Stimulated activated CD4-positive, alpha-beta T cell treated with anti-CD3 and anti-CD28 coated beads, Interleukin-15, amount 100 ng/mL, for 1 hour (primary cell): ENCODE measurements at places on chromosomes 6 and 20.

- no peak for DNase-seq
Measured at GRCh38 chr6:138576313-138576712, 77.0 kb upstream of the NHSL1 start.

GRCh38 chr6:133085896-133086295 lies 155.3 kb upstream of the EYA4 start:
- no peak for DNase-seq

DNA sequence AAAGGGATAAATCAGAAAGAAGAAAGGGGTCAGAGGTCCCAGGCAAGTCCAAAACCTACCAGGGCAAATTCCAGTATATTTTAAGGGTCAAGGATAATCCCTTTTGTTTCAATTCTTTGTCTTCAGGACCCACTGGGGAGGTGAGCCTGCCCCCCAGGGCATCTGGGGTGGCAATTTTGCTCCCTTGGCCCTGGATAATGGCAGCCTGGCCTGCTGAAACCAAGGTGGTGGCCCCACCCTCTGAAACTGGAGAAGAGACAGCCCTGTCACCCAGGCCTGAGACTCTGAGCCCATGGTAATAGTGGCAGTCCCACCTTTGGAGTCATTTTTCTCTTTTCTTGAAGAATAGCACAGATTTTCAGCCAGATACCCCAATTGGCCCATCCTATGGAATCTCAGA lies 118.1 kb downstream of the C6orf58 start:
- no peak for DNase-seq

- DNase-seq, result no peak
Measured at GRCh38 chr6:43708860-43709653, 21.5 kb upstream of the MRPS18A start.

DNA sequence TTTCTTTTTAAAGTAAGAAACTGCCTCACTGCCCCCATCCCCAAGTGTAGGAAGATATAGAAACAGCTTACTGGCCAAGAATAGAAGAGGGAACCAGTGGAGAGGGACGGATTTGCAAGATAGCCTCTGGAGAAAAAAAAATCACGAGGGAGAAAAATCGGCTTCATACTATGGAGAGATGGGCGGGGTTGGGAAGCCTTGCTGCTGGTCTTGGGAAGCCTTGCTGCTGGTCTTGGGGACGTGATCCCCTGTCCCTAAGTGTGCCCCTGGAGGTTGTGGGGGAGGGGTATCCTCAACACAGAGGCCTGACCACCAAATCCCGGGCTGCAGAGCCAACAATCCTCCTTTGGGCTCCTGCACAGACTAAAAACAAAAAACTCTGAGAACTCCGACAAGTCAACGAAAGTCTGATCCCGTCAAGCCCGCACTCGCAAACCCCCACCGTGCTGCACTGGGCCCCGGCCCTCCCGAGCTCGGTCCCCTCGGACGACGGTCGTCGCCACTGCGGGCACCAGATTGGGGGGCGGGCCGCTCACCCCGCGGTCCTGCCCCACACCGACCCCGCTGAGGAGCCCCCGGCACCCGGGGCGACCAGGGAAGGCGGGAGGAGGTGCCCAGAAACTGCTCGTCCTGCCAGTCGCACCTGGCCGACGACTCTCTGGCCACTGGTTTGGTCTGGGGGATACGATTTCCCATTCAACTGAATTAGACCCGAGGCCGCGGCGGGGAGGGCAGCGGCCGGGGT lies 750 bp downstream of the MAP7 start:
- DNase-seq, result no peak

GRCh38 chr6:89311853-89312531 lies 3.1 kb downstream of the GABRR2 start:
- DNase-seq, result no peak

DNA sequence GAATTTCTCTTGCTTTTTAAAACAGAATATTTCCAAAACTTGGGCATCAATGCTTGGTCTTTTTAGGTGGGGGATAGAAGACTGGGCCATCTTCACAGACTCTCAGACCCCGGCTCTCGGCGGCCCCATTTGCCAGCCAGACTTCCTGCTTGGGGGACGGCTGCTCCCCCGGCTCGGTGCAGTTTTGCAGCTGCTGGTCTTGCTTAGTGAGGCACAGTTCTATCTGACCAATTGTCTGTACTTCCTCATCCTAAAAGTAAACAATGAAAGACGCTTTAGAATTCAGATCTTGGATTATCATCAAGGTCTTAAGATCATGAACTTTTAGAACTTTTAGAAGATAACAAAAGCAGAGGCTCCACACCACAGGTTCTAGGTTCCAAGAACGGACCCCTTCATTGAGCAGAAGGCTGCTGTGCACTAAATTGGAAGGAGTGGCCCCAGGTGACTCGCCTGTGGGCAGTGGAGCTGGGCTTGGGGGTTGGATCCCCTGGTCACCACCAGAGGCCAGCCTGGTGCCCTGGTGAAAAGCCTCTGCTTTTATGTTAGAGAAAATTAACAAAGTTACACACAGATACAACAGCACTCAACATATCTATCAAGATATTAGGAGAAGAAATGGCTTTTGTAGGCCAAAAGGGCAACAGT lies 26.7 kb downstream of the RNASET2 start:
- no peak for DNase-seq

DNA sequence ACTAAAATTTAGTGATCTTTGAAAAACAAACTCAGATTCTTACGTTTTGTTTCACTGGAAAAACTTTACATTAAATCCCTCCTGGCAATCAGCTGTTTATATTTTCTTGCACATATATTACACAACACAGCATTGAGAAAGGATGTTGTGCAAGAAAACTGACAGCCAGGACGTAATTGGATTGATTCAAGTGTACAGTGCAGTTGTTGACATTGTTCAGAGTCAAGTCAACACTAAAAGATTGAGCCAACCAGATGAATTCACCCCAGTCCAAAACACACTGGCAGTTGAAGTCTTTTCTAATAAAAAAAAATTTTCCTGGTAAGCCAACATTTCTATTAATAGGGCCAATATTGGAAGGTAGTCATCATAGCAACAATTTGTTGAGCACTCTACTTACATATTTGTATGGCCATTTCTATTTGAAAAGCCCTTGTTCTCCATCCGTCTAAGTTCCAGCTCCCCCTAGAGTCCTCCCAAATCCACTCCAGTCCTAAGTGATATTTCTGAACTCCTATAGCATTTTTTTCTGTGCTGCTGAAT lies 20.9 kb upstream of the VNN1 start:
- no peak for DNase-seq

DNA sequence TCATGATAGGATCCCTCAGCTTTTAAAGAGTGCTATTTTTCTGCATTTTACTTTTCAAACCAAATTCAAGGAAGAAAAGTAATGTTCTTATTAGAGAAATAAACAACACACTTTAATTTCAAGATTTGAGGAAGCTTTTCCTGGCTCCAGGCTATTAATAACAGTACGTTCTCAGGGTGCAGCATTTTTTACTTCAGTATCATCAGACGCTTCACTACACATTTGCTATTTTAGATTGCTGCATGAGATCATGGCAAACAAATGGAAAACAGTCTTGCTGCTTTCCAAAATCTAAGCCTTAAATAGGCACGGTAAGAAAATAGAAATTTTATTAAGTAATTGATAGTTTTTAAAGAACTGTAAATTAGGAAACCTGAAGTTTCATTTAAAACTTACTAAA lies 253.6 kb upstream of the EXOC2 start:
- no peak for DNase-seq

DNA sequence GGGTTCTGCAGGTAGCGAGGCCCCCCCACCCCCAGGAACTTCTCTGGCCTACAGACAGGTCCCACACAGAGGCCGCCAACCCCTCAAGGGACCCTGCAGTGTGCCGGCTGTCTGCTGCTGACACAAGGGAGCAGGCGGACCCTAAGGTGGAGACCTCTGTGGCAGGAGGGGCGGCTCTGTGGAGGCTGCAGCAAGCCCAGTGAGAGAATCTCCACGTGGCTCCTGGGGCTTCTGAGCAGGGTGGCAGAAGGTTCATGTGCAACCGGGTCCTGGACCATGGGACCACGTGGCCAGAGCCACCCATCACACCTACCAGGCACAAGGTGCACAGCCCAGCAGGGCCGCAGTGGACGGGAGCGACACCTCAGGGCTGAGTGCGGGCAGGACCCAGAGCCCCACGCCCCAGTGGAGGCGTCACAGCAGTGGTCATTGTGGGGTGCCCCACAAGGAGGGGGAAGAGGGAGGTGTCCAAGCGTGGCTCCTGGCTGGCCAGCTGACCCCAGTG lies 4.3 kb downstream of the ARFRP1 start:
- no peak for DNase-seq
